Naive B cell (primary cell): ENCODE measurements at places on chromosomes 3 and 15. TPM values are rescaled to one million over a fixed set of nuclear protein-coding genes. Genes with fewer than 3 reads are reported as not detected.

MASP1 gene
- polyA plus RNA-seq, result not detected

DNA sequence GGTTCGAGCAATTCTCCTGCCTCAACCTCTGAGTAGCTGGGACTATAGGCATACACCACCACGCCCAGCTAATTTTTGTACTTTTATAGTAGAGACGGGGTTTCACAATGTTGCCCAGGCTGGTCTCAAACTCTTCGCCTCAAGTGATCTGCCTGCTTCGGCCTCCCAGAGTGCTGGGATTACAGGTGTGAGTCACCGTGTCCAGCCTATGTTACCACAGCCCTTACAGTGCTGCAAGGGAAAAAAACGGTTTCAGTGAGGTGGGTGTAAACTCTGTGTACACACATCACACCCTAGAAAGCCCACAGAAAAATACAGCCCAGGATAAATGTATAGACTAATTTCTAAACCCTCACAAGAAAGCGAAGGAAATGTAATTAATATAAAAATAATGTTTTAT lies 103.5 kb upstream of the AKAP13 start:
- no peak for DNase-seq

ADGRG7 gene
- not detected for polyA plus RNA-seq

GRCh38 chr15:57550640-57551039 lies 41.1 kb upstream of the MYZAP start:
- no peak for DNase-seq
